NCI-H1417 treated with DMSO at 0.1 percent for 48 hours (cell line): ENCODE measurements at places on chromosomes 12 and 14.

DNA sequence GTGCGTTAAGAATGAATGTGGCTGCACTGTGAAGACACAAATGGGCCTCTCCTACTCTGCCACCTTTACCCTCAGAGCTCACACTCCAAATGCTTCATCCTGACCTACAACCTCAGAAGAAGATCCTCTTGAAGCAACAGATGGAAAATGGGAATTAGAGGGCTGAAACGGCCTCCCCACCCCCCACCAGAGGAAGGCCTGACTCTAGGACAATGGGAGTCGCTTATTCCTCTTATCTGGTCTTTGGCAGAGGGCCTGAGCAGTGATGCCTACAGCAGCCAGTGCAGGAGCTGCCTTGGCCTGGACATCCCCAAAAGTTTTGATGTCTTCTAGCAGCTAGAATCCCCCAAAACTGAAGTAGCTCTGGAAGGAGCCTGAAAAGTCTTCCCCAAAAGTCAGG lies 29.2 kb downstream of the BTBD7 start:
- DNase-seq = no peak

DNA sequence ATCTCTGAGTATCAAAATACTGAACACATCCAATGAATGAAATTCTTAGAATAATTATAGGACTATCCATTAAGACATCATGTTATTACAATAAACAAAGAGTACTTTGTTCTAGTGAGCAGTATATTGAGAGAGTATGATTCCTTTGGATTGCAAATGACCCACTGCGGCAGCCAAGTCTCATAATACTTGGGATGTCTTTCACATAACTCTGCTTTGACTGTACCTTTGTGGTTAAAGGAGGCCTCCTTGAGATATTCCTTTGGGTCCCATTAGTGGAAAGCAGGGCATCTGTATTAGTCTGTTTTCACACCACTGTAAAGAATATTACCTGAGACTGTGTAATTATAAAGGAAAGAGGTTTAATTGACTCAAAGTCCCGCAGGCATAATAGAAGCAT lies 593.8 kb downstream of the TRHDE start:
- no peak for DNase-seq

GRCh38 chr12:113222730-113223531 lies 1.7 kb downstream of the TPCN1 start:
- DNase-seq = no peak

- DNase-seq = no peak
These were observed 89.9 kb downstream of the BICD1 start for GRCh38 chr12:32196250-32197198.

- DNase-seq = peak; percentile 78
These were observed 14.4 kb upstream of the GUCY2C start for GRCh38 chr12:14710632-14711320.

- DNase-seq = no peak
These were observed 6.0 kb upstream of the SHMT2 start for GRCh38 chr12:57223191-57224165.

GRCh38 chr14:43116341-43116740 lies 1390.7 kb downstream of the FSCB start:
- DNase-seq = no peak

GRCh38 chr14:100388103-100389054 lies 65.2 kb downstream of the SLC25A47 start:
- no peak for DNase-seq

DNA sequence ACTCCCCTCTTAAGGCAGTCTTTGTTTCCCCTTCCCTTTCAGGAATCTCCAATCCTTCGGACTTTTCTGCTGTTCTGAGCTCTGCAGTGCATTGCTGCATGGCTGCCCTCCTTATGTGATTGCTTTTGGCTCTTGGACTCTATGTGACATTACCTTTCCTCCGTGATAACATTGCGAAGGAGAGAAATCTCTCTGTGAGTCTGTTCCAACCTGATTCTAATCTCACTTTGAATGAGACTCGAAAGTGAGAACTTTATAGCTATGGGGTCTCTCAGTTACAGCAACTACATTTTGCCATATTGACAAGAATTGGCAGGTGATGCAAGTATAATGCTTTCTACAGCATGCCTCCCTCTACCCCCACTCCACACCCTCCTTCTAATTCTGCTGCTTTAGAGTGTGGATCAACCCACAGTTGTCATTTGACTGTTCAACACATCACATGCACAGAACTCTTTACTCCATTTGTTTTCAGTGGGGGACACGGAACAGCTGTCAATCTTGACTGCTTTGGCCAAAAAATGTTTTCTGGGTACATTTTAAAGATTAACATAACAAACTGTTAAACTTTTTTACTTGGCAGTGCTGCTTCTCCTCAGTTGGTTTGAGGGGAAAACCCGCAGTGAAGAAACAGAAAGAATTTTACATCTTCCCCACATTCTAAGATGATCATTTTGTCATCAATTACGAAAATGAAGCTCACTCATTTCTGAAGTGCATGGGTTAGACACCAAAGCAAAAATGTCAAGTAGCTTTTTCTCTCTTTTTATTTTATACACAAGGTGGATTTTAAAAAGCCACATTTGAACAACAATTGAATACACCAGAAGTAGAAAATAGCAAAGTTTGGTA lies 125.5 kb upstream of the RMST start:
- DNase-seq = no peak

DNA sequence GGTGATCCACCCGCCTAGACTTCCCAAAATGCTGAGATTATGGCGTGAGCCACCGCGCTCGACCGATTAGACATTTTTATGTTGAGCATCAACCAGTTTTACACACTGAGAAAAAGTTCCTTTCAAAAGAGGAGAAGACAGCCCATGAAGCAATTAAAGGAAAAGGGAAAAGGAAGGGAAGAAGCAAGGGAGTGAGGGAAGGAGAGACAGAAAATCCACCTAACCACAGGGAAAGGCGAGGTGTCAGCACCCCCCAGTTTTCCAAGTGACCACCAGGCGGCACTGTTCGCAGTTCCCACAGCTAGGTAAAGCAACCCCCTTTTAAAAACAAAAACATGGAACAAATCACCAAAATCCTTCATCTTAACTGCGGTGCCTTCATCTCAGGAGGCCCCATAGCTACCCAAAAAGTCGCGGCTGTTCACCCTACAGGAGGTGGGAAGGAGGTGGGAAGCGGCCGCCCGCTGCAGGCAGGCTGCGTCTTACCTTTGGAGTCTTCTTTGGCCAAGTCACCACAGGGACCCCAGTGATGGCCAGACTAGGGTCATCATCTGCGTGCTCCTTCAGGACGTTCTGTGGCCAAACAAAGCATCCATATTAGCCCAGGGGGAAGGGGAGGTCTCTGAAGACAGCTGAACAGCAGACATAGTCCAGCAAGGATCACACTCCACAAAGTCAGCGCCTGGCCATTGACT lies 86.6 kb downstream of the KDM2B start:
- DNase-seq = no peak

DNA sequence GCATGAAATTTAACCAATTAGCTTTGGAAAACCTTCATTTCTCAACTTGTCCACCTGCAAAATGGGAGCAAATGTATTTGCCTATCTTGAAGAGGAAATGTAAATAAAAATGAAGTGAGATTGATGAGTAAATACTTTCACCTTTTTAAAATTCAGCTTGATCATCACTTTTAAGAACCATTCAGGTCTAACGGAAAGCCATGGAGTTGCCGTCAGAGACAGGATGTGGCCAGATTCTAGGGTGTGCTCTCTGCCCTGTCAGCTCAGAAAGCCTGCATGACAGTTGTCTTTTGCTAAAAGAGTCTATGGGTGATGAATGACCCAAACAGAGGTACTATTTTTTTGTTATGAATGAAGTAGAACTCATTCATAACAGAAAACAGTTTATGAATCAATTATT lies 104.3 kb upstream of the SLC35F4 start:
- no peak for DNase-seq

- DNase-seq = no peak
These were observed 186.2 kb downstream of the SYNE2 start for GRCh38 chr14:64038841-64039542.

DNA sequence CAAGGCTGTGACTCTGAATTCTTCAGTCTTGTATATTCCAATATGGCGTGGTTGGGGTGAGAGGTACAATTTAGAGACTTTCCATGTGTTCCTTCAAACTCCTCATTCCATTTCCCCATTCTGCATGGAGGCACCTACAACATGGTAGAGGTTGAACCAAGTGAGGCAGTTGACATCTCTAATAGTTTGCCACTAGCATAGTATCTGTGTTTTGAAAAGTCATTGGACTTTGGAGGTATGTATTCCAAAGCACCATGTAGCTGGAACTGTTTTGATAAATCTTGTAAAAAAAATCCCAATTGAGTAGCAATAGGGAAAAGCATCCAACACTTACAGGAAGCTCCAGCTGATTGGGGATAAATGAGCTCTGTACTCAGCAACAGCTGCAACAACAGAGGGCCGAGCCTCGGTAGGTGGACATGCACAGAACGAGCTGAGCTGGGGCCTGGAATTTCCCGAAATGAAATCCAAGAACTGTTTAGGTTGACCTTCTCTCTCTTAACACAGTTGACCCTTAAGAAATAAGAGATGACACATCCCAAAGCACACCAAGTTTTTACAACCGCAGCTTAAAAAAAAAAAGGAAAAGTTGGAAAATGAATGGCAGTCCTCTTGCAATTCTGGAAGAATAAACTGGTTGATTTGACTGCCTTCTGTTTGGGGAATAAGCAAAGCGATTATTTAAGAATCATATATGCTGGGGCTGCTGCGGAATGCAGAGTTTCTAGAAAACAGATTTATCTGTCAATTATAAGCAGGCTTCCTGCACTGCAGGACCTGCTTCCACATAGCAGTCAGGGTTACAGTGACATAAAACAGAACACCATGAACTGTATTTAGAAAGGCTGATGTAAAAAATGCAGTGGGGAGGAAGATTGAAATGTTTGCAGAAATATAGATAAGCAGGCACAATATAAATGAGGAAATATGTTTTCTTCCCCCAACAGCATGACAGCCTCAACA lies 194.6 kb upstream of the KRR1 start:
- no peak for DNase-seq

GRCh38 chr12:88994971-88995370 lies 357.3 kb downstream of the DUSP6 start:
- no peak for DNase-seq

GRCh38 chr14:71625175-71625574 lies 307.1 kb upstream of the RGS6 start:
- DNase-seq = no peak

- DNase-seq = no peak
These were observed 30.7 kb downstream of the SSPN start for GRCh38 chr12:26226122-26226521.

- DNase-seq = no peak
These were observed 326.9 kb upstream of the DIO3 start for GRCh38 chr14:101234244-101234937.

- no peak for DNase-seq
These were observed 53.1 kb downstream of the SIX6 start for GRCh38 chr14:60561845-60562746.

DNA sequence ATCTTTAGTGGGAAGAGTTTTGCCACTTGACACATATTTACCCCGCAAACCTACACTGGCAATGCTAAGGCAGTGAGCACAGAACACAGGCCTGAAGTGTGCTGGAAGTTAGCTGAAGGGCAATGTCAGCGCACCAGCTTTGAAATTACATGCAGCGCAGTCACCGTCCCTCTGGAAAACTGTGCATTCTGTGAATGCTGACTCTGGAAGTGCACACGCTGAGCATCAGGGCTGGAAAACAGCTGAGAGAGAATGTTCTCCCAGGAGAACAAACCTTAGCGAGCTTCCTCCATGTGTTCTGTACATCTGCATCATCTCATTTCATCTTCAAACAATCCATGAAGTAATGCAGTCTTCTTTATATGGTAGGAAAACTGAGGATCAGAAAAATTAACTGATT lies 448.2 kb downstream of the NRXN3 start:
- no peak for DNase-seq

- no peak for DNase-seq
These were observed 76.0 kb downstream of the SYNE3 start for GRCh38 chr14:95440496-95440895.
